ENCODE measurements at places on chromosomes 2 and 18.
A peak's percentile ranks its signal among the peaks of the same experiment; 100 is the strongest.

DNA sequence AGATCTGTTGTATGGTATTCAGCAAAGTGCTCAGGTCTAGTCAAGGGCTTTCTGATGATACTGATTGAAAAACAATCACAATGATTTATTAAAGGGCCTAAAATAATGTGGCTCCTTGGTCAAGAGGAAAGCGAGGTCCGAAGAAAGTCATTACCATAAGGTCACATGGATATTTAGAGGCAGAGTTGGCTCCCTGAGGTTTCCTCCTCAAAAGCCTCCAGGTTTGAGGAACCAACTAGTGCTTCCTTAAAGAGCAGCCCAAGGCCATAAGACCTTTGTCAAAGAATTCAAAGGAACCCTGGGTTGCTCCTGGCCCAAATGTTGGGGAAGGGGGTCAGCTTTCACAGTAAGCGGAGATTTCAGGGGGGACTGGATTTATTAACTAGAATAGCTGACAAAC is 280.7 kb upstream of the ATP5MC3 start:
- DNase-seq, result no peak

DNA sequence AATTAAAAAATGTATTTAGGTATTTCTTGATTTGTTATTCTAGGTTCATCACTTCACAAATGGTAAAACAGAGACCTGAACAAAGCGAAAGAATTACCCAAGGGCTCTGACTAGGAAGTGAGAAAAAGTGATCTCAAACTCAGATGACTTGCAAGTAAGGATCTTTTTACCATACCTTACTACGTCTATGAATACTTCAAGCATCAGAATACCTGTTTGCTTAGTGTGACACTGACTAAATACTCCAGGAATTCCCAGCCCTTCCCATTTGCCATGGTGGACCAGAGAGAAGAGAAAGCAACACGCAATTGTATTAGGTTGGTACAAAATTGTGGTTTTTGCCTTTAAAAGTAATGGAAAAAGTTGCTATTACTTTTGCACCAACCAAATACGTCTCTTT is 35.8 kb upstream of the FIGN start:
- DNase-seq, result no peak

GRCh38 chr18:63161032-63161760 is 158.4 kb downstream of the BCL2 start:
- no peak for DNase-seq

DNA sequence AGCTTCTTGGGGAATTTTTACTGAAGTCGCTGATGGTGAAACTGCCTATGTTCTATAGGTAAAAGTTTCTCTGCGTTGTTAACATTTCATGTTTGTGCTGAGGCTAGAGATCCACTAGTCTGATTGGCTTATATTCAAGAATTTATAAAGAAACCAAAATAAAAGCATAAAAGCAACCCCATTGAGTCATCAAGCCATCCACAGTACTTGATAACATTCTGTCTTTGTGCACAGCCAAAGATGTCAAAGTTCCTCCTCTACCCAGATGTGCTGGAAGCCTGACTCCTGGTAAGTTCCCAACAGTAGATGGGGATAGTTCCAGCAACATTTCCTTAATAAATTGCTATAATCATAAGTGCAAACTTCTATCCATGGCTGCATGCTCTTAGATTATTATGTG is 107.8 kb downstream of the TANC1 start:
- DNase-seq, result no peak

GRCh38 chr18:22219568-22220355 is 50.4 kb downstream of the GATA6 start:
- DNase-seq, result no peak

GRCh38 chr2:45974056-45974455 is 322.6 kb downstream of the PRKCE start:
- no peak for DNase-seq

DNA sequence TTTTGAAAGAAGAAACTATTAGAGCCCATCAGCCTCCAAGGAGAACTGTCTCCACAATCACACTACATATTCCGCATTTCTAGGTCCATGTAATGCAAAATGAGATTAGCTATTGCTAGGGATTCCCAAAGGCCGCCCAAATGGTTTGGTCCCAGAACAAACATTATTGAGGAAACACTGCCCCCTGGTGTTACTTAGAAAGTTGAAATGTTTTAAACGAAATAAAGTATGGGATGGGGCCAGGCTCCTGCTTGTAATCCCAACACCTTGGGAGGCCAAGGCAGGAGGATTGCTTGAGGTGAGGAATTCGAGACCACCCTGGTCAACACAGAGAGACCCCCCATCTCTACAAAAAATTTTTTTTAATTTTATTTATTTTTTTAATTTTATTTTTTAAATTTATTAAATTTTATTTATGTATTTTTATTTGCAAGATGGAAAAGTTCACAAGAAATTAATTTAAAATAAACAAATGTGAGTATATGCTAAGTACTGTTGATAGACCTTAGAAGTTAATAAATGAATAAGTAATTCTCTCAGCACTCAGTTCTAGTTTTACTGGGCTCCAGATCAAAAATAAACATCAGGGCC is 5.5 kb downstream of the NHEJ1 start:
- peak; percentile 80 for DNase-seq

GRCh38 chr18:54604211-54604610 is 13.2 kb downstream of the DYNAP start:
- DNase-seq, result no peak

GRCh38 chr2:155382776-155383175 is 684.3 kb downstream of the KCNJ3 start:
- DNase-seq, result no peak

DNA sequence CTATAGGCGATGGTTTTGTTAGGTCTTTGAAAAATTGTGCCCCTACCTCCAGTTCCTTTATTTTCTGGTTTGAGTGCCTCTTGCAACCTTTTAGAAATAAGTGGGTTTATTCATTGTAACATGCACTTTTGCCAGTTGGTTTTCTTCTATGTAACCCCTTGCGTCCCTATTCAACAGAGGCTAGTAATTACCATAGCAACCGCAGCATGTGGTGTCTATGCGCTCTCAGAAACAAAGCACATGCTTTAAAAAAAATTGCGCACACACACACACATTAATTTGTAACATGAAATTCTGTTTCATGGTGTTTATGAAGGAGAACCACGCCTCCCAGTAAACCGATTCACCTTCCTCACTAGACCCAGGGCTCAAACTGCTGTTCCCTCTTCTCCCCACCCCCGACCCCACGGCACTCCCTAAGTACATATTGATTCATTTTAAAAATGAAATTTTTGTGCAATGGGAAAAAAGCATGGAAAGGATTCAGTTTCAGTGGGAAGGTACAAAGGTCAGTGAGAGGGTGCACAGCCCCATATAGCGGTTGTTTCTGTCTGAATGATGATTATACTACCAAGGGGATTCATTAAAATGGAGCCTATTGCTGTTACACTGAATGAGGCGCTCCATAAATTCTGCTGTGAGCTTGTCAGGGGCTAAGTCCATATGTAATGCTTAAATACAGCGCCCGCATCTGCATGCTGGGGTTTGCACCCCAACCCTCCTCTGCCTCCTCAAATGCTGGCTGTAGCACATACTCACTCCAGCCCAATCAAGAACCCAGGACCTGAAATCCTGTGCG is 206.9 kb downstream of the ICOS start:
- no peak for DNase-seq

- DNase-seq, result no peak
Measured at GRCh38 chr2:100759901-100760300, 60.0 kb upstream of the NPAS2 start.

- no peak for DNase-seq
Measured at GRCh38 chr18:69308619-69309018, 92.1 kb upstream of the DOK6 start.

GRCh38 chr2:45003579-45004551 is 5.4 kb downstream of the SIX2 start:
- no peak for DNase-seq

DNA sequence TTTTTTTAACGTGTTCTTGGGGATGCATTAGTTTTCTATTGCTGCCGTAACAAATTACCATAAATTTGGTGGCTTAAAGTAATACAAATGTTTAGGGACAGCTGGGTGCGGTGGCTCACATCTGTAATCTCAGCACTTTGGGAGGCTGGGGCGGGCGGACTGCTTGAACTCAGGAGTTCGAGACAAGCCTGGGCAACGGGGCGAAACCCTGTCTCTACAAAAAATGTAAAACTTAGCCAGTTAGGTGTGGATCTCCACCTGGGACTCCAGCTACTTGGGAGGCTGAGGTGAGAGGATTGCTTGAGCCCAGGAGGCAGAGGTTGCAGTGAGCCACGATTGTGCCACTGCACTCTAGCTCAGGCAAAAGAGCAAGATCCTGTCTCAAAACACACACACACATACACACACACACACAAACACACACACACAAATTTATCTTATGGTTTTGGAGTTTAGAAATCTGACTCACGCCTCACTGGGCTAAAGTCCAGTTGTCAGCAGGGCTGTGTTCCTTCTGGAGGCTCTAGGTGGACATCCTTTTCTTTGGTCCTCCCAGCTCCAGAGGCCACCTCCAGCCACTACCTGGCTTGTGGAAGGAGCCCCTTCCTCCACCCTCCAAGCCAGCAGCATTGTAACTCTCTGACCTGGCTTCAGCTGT is 76.1 kb downstream of the SEPTIN10 start:
- no peak for DNase-seq

GRCh38 chr18:51211552-51211951 is 14.1 kb upstream of the MEX3C start:
- DNase-seq, result no peak

GRCh38 chr18:79776674-79777073 is 21.1 kb upstream of the KCNG2 start:
- DNase-seq, result no peak

GRCh38 chr2:23065936-23066335 is 319.0 kb upstream of the KLHL29 start:
- DNase-seq, result no peak

DNA sequence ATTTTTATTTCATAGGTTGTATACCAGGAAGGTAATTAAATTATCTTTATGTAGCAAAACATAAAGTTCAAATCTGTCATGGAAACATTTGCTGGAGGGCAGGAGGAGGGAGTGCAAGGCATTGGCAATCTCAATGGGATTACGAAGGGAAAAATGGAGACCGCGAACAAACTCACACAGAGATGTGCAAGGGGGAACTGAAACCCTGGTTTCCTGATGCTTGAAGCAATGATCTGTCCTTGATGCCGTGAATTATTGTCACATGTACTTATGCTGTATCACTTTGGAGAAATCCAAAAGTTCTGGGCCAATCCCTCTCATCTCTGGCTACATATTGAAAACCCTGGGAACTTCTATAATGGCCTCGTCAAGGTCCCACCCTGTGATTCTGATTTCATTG is 65.0 kb upstream of the MFF start:
- DNase-seq, result no peak

- no peak for DNase-seq
Measured at GRCh38 chr2:207375207-207375875, 154.4 kb upstream of the CREB1 start.

DNA sequence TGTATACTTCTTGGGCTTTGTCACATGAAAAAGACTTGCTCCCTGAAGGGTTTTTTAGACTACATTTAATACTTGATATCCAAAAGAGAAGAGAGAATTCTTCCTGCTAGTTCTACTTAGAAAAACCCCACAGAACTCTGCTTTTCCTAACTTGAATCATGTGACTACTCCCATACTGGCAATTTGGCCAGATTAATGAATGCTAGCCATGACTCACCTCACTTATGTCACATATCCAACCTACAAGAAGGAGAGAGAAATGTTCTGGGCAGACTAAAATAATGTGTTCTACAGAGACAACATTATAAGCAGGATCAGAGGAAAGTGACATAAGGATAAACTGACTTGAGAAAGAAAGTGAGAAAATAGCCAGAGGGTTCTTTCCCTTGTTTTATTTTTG is 249.3 kb upstream of the GULP1 start:
- no peak for DNase-seq

All from left lung (tissue), 14 donors.